ENCODE measurements at places on chromosomes 5 and 9.

- no peak for DNase-seq
Measured at GRCh38 chr5:151048526-151048925, 28.1 kb downstream of the GPX3 start.

- DNase-seq: no peak
Measured at GRCh38 chr5:151862811-151863472, 61.7 kb downstream of the GLRA1 start.

- DNase-seq: no peak
Measured at GRCh38 chr9:88828018-88828417, 163.2 kb upstream of the S1PR3 start.

- DNase-seq: peak; percentile 8
Measured at GRCh38 chr5:129177451-129177850, 82.9 kb downstream of the ISOC1 start.

GRCh38 chr5:140497897-140498296 is 49.6 kb upstream of the EIF4EBP3 start:
- DNase-seq: no peak

- no peak for DNase-seq
Measured at GRCh38 chr9:79577969-79578723, 6.4 kb downstream of the TLE4 start.

DNA sequence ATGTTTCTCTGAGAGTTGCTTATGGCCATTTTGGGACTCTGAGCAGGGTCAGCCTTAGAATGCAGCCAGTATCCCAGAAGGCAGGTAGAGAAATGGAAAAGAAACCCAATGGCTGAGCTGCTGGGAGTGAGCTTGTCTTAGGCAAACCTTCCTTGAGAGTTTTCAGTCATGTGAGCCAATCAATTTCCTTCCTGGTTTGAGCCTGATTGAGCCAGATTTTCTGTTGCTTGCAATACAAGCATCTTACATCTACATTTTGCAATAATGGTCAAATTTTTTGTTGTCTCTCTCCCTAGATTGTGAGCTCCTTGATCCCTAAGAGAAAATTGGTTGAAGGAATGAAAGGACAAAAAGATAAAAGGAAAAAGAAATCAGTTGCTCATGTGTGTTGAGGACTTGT is 155.3 kb downstream of the SNX18 start:
- DNase-seq: no peak

DNA sequence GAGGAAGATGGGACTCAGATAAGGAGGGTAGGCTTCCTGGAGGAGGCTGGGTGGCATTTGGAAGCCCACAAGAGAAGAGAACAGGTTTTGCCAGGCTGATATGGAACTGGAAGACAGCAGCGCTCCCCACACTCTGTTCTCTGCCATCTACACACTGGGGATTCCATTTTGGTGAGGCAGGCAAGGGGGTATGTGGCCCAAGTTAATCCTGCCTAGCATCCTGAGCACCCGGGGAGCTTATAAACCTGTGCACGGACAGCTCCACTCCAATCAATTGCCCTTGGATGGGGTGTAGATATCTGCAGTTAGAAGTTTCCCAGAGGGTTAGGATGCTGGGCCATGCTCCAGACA is 158.8 kb downstream of the MACROH2A1 start:
- no peak for DNase-seq

- no peak for DNase-seq
Measured at GRCh38 chr9:83061036-83061435, 1.9 kb downstream of the RASEF start.

- peak; percentile 96 for DNase-seq
Measured at GRCh38 chr9:115373000-115373709, 255.2 kb upstream of the TNC start.

- DNase-seq: no peak
Measured at GRCh38 chr9:121344184-121344583, 25.9 kb downstream of the STOM start.
